ENCODE measurements at places on chromosomes 5 and 9.

- DNase-seq, result no peak
Observed at GRCh38 chr5:63255594-63255993, 677.0 kb downstream of the LRRC70 start.

DNA sequence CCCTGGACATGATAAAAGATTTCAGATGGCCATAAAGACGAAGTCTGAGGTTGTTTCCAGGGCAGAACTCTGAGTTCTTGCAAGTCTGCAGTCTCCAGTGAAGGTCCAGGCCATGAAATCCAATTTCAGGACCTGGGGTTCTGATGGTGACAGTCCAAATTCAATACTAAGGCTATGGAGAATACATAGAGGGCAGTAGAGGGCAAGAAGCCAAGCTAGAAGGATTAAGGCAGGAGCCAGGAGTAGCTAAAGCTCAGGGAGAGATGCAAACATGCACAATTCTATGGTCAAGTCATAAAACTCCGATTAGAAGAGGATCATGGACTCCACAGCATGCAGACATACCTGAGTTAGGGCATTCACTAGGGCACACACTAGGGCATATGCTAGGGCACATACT, 11.4 kb downstream of the SLIT3 start:
- no peak for DNase-seq

DNA sequence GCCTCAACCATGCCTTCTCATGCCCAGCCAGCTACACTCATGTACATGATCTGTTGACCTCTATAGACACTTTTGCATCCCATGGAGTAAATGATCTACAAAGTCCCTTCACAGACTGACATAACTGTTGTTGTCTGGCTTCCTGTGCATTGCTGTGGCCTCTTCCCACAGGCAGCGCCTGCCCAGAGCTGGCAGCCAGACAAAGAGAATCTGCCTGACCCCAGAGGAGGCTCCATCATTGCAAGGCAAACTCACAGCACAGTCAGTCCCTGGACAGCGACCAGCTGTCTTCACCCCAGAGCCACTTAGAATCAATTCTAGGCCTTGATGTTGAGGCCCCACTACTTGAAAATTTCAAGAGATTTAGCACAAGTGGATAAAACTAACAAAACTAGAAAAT, 65.5 kb downstream of the INSYN2B start:
- no peak for DNase-seq

GRCh38 chr9:81379655-81380054, 309.7 kb downstream of the TLE1 start:
- no peak for DNase-seq

- DNase-seq, result no peak
Observed at GRCh38 chr5:157690690-157691433, 19.5 kb downstream of the C5orf52 start.
